Smooth muscle cell of bladder (primary cell): ENCODE measurements at places on chromosomes 11 and 22. TPM values are rescaled to one million over a fixed set of nuclear protein-coding genes. Genes with fewer than 3 reads are reported as not detected.

OR2AG2 gene
- under 0.01 TPM in 2 replicates for total RNA-seq

PKNOX2 gene
- total RNA-seq = 0.92 and 1.4 TPM in 2 replicates

RBM4 gene
- total RNA-seq = 100 and 119 TPM in 2 replicates

RFPL3 gene
- not detected in 2 replicates for total RNA-seq

GAB2 gene
- 10.9 and 11.7 TPM in 2 replicates for total RNA-seq

IFITM10 gene
- total RNA-seq = 0.28 and 0.65 TPM in 2 replicates

RASGRP2 gene
- total RNA-seq = 0.18 and 0.71 TPM in 2 replicates

CSF2RB gene
- 0.09 TPM in 1 of 2 replicates, not detected in the other for total RNA-seq

ZDHHC5 gene
- 24.0 and 34.3 TPM in 2 replicates for total RNA-seq

GUCY1A2 gene
- total RNA-seq = 0.14 and 0.28 TPM in 2 replicates

GAS2L1 gene
- 4.0 and 6.3 TPM in 2 replicates for total RNA-seq

MTMR2 gene
- 23.5 and 29.2 TPM in 2 replicates for total RNA-seq

MRGPRX3 gene
- not detected in 2 replicates for total RNA-seq

B3GAT1 gene
- total RNA-seq = 0.09 TPM in 1 of 2 replicates, not detected in the other

SPDYC gene
- not detected in 2 replicates for total RNA-seq
